ENCODE measurements at places on chromosomes 2 and 18.
A peak's percentile ranks its signal among the peaks of the same experiment; 100 is the strongest.

DNA sequence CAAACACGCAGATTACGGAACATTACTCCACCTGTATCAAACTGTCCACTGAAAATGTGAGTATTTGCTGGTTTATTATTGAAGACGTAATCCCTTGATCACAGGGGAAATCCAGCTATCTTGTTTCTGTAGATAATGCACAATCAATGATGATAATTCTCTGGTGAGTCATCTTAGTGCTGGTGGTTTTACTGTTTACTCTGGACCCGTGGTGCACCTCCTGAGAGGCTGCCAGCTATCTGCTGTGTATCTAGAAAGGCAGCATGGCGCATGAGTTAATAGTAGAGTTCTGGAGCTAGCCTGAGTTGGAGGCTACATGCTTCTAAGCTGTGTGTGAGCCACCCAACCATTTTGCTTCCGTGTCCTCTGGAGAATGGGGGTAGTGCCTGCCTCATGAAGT, 6.5 kb downstream of the NCAPH start:
- H3K4me1 ChIP-seq = no peaks in the 10 kb centered on the region
- DNase-seq = no peak
- H3K36me3 ChIP-seq = peaks cover 14% of the 10 kb centered on the region

DNA sequence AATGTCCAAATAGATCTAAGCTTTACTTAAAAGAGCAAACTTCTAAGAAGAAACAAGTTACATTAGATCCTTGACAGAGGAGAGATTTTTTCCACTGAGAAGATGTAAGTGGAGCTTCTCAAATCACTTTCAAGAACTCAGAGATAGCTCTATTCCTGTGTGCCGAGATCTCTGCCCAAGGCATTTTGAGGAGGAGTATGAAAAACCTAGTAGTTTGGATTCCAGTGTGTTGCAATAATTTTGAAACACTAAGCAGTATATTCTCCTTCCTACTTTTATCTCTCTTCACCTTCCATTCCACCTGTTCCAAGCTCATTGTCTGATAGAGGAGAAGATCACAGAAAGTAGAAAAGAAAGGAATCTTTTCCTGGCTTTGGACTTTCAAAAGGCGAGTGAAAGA, 192.0 kb upstream of the TANK start:
- H3K36me3 ChIP-seq = no peaks in the 10 kb centered on the region
- no peak overlapping the region for H3K4me3 ChIP-seq
- H3K27me3 ChIP-seq = no peaks in the 10 kb centered on the region

DNA sequence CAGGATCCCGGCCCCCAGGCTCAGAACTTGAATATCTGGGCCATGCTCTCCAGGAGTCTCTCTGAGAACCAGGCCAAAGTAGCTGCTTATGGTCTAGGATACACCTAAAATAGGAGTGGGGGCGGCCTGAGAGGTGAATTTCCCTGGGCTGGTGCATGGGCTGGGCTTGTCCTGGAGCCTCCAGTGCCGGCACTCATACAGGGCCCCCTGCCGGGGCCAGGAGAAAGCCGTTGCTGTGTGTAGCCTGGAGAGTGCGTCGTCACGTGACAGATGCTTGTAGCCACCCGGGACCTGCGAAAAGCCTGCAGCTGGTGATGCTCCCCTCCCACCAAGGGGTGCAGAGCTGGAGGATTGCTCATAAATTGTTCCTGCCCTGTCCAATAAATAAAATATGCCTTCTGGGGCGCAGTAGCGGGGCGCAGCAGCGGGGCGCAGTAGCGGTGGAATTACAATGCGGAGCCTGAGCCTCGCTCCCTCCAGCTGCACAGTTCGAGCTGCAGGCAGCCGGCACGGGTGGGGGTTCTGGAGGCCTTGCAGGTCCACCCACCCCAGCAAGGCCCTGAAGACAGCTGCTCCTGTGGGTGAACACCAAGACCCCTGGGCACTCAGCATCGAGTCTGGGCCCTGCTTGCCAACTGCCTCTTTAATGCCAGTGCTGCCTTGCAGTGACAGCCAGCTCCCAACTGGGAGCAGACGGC, 289.9 kb downstream of the NDUFA10 start:
- no peaks in the 10 kb centered on the region for H3K27me3 ChIP-seq
- no peak overlapping the region for H3K4me3 ChIP-seq
- H3K27ac ChIP-seq = peak overlapping the region; percentile 69
- no peaks in the 10 kb centered on the region for H3K36me3 ChIP-seq
- peak; percentile 95 for DNase-seq

DNA sequence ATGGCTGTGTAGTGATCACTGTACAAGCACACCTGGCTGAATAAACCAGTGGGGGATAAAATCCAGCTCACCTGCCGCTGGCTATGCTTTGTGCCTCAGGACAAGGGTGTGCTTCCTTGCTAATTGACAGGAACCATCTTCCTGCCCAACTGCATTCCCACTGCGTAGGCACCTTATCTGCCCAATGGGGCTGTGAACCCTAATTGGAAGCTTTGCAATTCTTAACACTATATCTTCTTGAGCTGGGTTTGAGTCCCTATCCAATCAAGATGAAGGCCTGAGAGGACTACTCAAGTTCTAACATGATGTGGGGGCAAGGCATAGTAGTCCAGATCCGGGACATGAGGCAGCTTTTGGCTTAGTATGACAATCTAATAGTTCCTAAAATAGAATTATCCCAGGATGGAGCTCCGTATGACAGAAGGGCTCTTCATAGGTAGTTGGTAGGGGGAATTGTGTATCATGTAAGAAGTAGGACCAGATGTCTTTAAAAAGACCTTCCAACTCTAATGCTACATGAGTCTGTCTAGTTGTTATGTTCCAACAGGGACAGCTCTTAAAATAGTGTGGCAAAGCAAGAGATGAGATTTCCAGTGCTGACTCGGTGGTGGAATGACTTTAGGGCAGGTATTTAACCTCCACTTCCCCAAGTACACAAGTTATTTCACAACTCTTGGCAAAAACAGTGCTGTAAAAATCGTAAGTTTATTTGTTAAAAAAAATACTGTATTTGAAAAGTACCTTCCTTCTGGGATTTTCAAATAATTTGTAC, 2.3 kb upstream of the TMEM150A start:
- H3K27ac ChIP-seq = no peak overlapping the region
- no peak for DNase-seq
- no peaks in the 10 kb centered on the region for H3K27me3 ChIP-seq
- peaks cover 4% of the 10 kb centered on the region for H3K4me1 ChIP-seq
- no peak overlapping the region for H3K4me3 ChIP-seq
- peaks cover 9% of the 10 kb centered on the region for H3K36me3 ChIP-seq

- H3K4me1 ChIP-seq = peaks cover 10% of the 10 kb centered on the region
- peak overlapping the region; percentile 46 for H3K27ac ChIP-seq
Measured at GRCh38 chr18:7749510-7749981, 182.4 kb downstream of the PTPRM start.

GRCh38 chr2:238897911-238898311, 50.0 kb downstream of the TWIST2 start:
- no peaks in the 10 kb centered on the region for H3K36me3 ChIP-seq
- no peaks in the 10 kb centered on the region for H3K27me3 ChIP-seq
- H3K4me3 ChIP-seq = no peak overlapping the region
- peaks cover 9% of the 10 kb centered on the region for H3K4me1 ChIP-seq

DNA sequence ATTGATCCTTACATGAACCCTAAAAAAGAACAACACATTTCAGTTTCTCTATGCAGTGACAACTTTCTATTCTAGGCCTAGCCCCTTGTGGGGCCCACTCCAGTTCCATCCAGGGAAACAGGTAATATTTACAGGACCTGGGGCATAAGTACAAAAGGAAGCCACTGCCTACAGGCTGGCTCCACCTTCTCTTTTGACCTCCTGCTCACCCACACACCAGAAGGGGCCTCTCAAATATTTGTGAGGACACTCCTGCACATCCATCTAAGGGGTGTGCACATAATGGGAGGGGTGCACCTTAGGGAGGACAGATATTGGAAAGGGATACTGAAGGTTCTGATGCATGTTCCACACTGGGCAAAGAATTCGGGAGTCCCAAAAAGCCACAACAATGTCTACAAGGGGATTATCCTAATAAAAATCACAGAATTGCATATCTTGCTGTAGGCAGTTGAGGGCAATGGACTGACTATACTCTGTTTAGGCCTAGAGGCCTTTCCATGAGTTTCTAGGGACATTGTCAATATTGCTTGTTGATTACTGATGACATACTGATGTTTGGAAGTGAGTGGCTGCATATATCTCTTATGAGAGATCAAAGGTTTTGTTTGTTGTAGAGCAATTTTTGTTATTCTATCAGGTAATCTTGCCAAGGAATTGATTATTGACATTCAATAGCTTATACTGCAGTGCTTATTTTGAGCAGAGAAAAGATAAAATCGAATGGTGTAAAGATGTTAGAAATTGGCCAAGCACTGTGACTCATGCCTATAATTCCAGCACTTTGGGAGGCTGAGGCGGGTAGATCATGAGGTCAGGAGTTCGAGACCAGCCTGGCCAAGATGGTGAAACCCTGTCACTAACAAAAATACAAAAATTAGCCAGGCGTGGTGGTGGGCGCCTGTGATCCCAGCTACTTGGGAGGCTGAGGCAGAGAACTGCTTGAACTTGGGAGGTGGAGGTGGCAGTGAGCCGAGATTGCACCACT, 23.8 kb upstream of the HNRNPA3 start:
- H3K27me3 ChIP-seq = no peaks in the 10 kb centered on the region
- DNase-seq = no peak
- H3K4me3 ChIP-seq = no peak overlapping the region
- H3K36me3 ChIP-seq = no peaks in the 10 kb centered on the region
- H3K4me1 ChIP-seq = peaks cover 3% of the 10 kb centered on the region
- no peak overlapping the region for H3K27ac ChIP-seq

- no peak overlapping the region for H3K27ac ChIP-seq
- no peaks in the 10 kb centered on the region for H3K27me3 ChIP-seq
- DNase-seq = no peak
- peaks cover 2% of the 10 kb centered on the region for H3K4me1 ChIP-seq
- H3K36me3 ChIP-seq = no peaks in the 10 kb centered on the region
- H3K4me3 ChIP-seq = no peak overlapping the region
Measured at GRCh38 chr2:10933700-10934225, 22.0 kb downstream of the KCNF1 start.

GRCh38 chr18:31454066-31454708, 6.6 kb downstream of the DSG3 start:
- no peak for DNase-seq
- H3K4me1 ChIP-seq = no peaks in the 10 kb centered on the region
- H3K27me3 ChIP-seq = no peaks in the 10 kb centered on the region

DNA sequence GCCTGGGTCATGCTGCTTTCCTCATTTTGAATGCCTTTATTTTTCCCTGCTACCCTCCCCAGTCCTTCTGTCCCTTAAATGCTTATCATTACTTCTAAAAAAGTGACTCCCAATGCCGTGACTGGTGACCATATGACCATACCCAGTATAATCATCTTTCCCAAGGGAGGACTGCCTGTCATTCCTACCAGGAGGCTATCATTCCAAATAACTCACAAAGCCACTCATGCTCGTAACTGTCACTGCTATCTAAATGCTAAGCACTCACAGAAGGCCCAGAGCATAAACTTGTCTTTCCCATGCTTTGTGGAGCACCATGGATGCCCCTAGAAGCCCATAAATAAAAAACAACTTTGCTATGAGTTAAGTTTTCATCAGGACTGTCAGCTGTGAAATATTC, 38.7 kb upstream of the CREB1 start:
- no peaks in the 10 kb centered on the region for H3K27me3 ChIP-seq
- H3K4me1 ChIP-seq = no peaks in the 10 kb centered on the region
- no peak for DNase-seq
- H3K27ac ChIP-seq = no peak overlapping the region
- no peak overlapping the region for H3K4me3 ChIP-seq
- no peaks in the 10 kb centered on the region for H3K36me3 ChIP-seq

DNA sequence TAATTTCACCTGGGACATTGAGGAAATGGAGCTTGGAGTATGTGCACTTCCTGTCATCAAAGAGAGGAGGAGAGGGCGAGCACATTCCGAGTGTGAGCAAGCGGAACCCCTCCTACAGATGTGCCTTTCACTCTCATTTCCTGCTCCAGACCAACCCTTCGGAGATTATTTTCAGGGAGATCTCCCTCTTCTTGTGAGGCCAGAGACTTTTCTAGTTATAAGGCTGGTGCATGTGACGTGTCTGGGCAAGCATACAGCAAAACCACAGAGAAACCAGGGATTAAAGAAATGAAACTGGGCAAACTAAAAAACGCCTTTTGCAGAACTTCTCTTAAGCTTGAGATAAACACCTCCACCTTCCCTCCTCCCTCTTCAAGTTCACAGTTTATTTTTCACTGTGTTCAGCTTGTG, 409.2 kb upstream of the TCF4 start:
- peak; percentile 27 for DNase-seq
- H3K36me3 ChIP-seq = no peaks in the 10 kb centered on the region
- no peaks in the 10 kb centered on the region for H3K27me3 ChIP-seq
- H3K27ac ChIP-seq = no peak overlapping the region
- H3K4me1 ChIP-seq = peaks cover 10% of the 10 kb centered on the region
- H3K4me3 ChIP-seq = no peak overlapping the region

GRCh38 chr18:57793302-57793986, 9.7 kb downstream of the ATP8B1 start:
- no peak overlapping the region for H3K4me3 ChIP-seq
- H3K27ac ChIP-seq = no peak overlapping the region
- peaks cover 2% of the 10 kb centered on the region for H3K4me1 ChIP-seq
- H3K36me3 ChIP-seq = no peaks in the 10 kb centered on the region

DNA sequence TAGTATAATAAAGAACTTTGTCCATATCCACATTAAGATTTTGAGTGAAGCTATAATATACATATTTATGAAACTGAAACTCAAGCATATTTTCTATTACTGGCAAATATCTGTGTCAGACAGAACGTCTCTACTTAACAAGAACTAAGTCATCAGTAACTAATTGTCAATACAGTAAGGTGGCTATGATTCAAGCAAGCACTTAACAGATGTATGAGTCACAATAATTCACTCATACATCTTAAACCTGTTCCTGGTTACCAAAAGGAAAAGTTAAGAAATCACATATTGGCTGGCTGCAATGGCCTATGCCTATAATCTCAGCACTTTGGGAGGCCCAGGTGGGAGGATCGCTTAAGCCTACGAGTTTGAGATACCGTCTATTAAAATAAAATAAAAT, 96.0 kb downstream of the SOS1 start:
- H3K27me3 ChIP-seq = no peaks in the 10 kb centered on the region
- H3K36me3 ChIP-seq = no peaks in the 10 kb centered on the region
- no peak for DNase-seq
- no peaks in the 10 kb centered on the region for H3K4me1 ChIP-seq
- no peak overlapping the region for H3K4me3 ChIP-seq

- DNase-seq = no peak
- no peak overlapping the region for H3K4me3 ChIP-seq
- H3K36me3 ChIP-seq = no peaks in the 10 kb centered on the region
- H3K27me3 ChIP-seq = no peaks in the 10 kb centered on the region
- no peaks in the 10 kb centered on the region for H3K4me1 ChIP-seq
- H3K27ac ChIP-seq = no peak overlapping the region
Measured at GRCh38 chr2:23419171-23420090, 34.5 kb downstream of the KLHL29 start.

GRCh38 chr2:231457101-231457500, 7.2 kb downstream of the NCL start:
- no peak for DNase-seq
- no peak overlapping the region for H3K4me3 ChIP-seq
- peaks cover 3% of the 10 kb centered on the region for H3K4me1 ChIP-seq
- H3K27me3 ChIP-seq = no peaks in the 10 kb centered on the region

Measured in mesendoderm (in vitro differentiated cells).